ENCODE measurements at places on chromosomes 2 and 18.

- no peak for DNase-seq
Observed at GRCh38 chr2:241410739-241411176, 54.7 kb downstream of the FARP2 start.

DNA sequence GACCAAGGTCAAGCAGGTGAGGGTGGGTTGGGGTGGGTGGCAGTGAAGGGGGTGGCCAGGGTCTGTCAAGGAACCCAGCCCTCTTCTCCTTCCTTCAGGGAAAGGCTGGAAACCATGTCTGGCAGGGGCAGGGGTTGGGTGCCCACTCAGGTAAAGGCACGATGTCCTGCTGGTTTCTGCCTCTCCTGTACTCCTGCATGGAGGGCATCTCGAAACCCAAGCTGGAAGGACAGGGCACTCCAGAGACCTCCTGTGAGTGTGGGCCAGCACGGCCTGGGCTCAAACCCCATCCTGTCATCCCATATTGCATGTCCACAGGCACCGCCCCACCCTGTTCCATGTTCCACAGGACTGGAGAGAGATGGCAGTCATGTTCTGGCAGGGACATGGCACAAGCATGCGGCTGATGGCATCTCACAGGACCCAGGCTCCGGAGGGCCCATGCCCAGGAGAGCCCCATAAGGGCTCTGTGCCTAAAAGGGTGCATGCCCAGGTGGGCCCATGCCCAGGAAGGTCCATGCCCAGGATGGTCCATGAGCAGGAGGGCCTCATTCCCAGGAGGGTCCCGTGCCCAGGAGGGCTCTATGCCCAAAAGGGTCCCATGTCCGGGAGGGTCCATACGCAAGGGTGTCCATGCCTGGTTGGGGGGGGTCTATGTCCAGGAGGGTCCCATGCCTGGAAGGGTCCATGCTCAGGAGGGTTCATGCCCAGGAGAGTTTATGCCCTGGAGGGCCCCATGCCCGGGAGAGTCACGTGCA, 6.4 kb downstream of the GPR35 start:
- DNase-seq: no peak

- no peak for DNase-seq
Observed at GRCh38 chr2:70837980-70838925, 2.6 kb upstream of the CD207 start.

- no peak for DNase-seq
Observed at GRCh38 chr2:127633556-127634065, 12.3 kb upstream of the GPR17 start.

GRCh38 chr2:237487496-237487895, 445 bp downstream of the MLPH start:
- no peak for DNase-seq

GRCh38 chr2:201194097-201194496, 11.2 kb downstream of the CASP10 start:
- no peak for DNase-seq

DNA sequence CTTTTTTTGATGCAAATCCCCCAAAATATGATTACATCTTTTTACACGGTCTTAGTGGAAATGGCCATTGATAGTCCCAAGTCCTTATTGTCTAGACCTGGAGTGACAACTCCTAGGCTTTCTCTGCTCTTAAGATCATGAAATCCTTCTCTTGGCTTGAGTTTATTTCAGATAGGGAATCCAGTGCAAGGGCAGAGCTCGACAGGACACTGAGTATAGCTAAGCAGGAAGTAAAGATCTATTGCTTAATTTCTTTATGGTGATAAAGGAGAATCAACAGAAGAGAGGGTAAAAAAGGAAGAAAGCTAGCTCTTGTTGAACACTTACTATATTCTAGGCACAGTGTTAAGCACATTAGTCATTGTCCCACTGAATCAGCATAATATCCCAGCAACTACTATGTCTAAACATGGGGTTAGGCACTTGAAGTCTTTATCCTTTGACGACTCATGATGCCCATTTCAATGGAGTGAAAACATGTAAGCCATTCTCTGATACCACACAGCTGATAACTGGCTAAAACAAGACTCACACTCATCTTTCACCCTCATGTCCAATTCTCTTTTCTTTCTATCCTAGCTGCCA, 74.1 kb upstream of the LRATD1 start:
- no peak for DNase-seq

GRCh38 chr2:222835143-222835822, 25.6 kb upstream of the ACSL3 start:
- DNase-seq: no peak

Data from KBM-7 (cell line).